ENCODE measurements at places on chromosomes 6 and 20.

DNA sequence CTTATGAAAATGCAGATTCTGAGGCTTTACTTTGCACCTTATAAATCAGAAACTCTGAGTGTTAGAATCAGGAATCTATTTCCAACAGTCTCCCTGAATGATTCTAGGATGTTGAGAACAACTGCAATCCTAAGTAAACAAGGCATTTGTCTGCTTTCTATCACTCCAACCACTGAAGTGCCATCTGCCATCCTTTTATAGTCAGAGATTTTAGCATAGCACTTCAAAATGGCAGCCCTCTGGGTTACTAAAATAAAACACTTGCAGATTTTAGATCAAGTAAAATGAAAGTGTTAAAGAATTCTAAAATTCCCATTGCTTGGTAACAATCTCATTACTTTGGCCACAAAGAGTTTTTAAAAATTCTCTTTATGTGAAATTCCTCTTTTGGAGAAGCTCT, 258.9 kb downstream of the CD109 start:
- no peak for DNase-seq

DNA sequence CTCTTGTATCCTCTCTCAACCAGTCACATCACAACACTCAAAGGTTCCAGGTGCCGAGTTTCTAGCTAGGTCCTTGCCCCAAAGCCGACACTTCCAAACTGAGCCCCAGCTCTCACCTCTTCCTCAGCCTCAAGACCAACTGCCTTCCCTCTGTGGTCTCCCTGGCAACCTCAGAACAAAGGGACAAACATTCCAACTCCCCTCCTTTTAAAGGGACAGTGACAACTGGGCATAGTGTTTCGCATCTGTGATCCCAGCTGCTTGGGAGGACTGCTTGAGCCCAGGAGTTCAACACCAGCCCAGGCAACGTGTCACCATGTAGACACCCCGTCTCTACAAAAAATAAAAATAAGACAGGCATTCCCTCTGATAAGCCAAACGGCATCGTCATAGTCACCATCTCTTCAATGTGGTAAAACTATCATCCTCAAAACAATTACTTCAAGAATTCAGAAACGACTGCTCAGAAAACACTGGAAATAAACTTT, 11.3 kb downstream of the DIDO1 start:
- DNase-seq = peak; percentile 33

GRCh38 chr20:61886721-61887595, 178.7 kb downstream of the TAF4 start:
- peak; percentile 28 for DNase-seq

- DNase-seq = peak; percentile 59
Measured at GRCh38 chr6:38686270-38687042, 16.5 kb downstream of the GLO1 start.

DNA sequence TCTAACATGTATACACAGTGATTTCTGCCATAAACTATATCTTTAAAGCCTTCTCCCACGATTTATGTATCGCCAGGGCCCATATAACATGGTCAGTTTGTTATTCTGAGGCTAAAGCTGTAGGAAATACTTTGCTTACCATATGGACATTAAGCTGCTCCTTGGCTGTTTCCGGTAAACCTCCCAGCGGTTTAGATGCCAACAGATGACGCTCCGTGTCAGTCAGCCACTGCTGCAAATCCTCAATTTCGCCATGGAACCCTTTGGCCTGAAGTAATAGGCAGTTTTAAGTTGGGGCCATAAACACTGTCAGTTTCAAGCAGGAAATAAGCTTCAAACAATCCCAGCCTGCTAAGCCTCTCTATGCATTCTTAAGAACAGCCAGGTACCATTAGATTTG, 145.4 kb downstream of the DST start:
- peak; percentile 55 for DNase-seq

Measured in fibroblast of villous mesenchyme (primary cell).